GM12892 (cell line): ENCODE measurements at places on chromosomes 16 and 17.
A peak's percentile ranks its signal among the peaks of the same experiment; 100 is the strongest.

DNA sequence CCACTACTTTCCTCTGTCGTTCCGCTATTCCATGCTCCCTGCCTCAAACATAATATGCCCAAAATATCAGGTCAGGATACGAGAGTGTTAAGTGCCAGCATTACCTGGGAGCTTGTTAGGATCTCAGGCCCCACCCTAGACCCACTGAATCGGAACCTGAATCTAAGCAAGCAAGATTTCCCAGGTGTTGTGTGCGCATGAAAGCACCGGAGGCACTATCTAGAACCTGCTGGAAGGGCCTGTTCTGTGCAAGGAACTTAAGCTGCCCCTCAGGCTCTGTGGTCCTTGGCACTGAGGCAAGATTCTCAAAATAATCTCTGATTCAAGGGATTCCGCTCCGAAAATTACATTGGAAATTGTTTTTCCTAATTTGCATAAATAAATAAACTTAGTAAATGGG lies 107.7 kb upstream of the NOL11 start:
- DNase-seq, result no peak

- no peak for DNase-seq
These were observed 27.2 kb upstream of the CEP20 start for GRCh38 chr16:15915555-15916081.

DNA sequence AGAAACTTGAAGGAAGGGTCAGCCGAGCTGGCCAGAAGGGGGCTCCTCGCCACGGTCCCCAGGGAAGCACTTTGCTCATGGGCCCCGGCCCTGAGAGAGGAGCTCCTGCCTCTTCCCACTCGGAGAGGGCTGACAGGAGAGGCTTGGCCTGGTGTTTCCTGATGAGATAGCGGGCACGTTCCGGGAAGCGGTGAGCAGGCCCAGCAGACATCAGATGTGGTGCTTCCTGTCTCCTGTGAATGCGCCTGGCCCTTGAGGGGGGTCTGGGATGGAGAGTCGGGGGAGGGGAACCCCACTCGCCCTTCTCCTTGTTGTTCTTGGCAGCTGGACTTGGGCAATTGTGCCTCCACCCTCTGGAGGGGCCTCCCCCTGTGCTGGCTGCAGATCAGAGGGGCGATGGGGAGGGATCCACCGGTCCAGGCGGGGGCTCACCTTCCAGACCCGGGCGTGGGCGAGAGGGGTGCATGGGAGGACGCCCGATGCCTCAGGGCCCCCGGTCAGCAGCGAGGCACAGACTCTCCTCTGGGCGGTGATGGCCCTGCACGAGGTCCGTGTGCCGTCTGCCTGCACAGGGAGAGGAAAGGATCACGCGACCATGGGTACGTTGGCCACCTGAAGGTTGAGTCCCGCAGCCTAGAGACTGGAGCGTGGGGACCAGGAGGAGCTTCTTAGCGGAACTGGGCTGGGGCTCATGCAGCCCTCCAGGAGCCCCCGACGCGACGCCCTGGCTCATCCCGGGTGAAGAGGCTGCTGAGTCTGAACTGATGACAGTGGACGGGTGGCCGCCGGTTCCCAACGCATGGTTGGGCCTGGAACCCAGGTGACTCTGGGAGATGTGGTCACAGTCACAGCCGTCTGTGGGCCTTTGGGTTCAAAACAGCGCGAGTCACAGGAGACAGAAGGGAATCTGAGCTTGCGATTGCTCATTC lies 25.4 kb downstream of the METRNL start:
- no peak for DNase-seq

DNA sequence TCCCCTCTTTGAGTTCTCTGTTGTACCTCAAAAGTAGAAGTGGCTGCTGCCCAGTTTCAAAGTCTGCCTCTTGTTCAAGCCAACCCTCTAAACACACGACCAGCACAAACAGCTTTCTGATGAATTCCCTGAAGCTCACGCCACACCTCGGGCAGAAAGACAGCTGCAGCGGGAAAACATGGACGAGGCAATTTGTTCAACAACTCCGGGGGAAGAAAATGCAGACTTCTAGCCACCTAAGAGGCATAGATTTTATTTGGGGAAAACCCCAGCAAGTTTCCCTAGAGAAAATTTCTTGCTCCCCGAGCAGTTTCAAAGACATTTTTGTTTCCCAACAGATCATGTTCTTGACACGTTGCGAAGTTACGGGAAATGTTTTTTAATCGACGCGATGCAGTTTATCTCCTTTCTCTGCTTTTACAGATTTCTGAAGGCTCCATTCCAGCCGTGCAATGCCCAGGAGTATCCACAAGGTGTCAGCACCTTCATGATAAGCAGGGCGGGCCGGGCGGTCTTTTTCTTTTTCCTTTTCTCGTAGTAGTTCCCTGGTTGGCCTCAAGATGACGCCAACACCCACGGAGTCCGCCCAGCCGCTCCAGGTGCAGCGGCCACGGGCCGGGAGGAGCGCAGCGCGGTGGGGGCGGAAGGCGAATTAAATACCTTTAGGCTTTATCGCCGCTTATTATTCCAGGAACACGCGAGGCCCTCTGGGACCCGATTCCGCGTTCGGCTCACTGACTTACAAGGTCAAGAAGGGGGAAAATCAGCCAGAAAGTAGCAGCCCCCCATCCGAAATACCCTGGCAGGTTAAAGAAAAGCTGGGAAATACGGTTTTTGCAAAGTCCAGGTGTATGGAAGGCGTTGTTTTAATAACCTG lies 2.9 kb upstream of the FOXC2 start:
- peak; percentile 78 for DNase-seq
